Osteoblast (primary cell): ENCODE measurements at places on chromosomes 2 and 18. TPM values are rescaled to one million over a fixed set of nuclear protein-coding genes. Genes with fewer than 3 reads are reported as not detected.
A peak's percentile ranks its signal among the peaks of the same experiment; 100 is the strongest.

Gene C2orf80
- total RNA-seq: not detected in 2 replicates

Gene C2orf92
- total RNA-seq: 2.5 and 3.2 TPM in 2 replicates

Gene REG3G
- total RNA-seq: not detected in 2 replicates

Gene WDFY1
- 74.6 and 83.4 TPM in 2 replicates for total RNA-seq

Gene ALPP
- not detected in 2 replicates for total RNA-seq

Gene PKDCC
- total RNA-seq: 1.2 and 4.0 TPM in 2 replicates

Gene SLC9A2
- total RNA-seq: under 0.01 TPM in 2 replicates

Gene UGT1A8
- total RNA-seq: not detected in 2 replicates

Gene MC2R
- total RNA-seq: not detected in 2 replicates

Gene PDCL3
- 12.3 and 13.3 TPM in 2 replicates for total RNA-seq

Gene SH3RF3
- 14.7 and 14.8 TPM in 2 replicates for total RNA-seq

Gene RAB27B
- total RNA-seq: 55.7 and 99.0 TPM in 2 replicates

GRCh38 chr2:241637018-241637794 lies at the start of the genes ATG4B and THAP4:
Gene ATG4B, plus strand, starts transcription at chr2:241637693. Its CDS starts 22 bp downstream, at chr2:241637715.
Gene THAP4, minus strand, starts transcription at chr2:241637158. Its CDS starts 141 bp downstream, at chr2:241637017.
- DNase-seq: peak; percentile 99

GRCh38 chr18:54914816-54915215 lies 44.4 kb downstream of the CCDC68 start:
- DNase-seq: no peak

- DNase-seq: no peak
Observed at GRCh38 chr18:54218299-54218698, 6.2 kb downstream of the MBD2 start.

- DNase-seq: no peak
Observed at GRCh38 chr2:166958986-166959481, 70.8 kb downstream of the XIRP2 start.

DNA sequence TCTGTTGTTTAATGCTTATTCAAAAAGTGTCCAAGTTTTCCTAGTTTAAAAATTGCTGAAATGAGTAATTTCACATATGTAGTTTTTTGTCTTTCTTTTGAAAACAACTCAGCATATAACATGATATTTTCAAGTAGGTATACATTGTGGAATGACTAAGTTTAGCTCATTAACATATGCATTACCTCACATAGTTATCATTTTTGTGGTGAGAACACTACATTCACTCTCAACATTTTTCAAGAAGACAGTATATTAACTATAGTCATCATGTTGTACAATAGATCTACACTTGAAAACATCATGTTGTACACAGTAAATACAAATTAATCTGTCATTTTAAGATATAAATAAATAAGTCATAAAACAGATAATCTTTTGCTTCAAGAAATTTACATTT lies 340.0 kb downstream of the CCDC85A start:
- DNase-seq: no peak

DNA sequence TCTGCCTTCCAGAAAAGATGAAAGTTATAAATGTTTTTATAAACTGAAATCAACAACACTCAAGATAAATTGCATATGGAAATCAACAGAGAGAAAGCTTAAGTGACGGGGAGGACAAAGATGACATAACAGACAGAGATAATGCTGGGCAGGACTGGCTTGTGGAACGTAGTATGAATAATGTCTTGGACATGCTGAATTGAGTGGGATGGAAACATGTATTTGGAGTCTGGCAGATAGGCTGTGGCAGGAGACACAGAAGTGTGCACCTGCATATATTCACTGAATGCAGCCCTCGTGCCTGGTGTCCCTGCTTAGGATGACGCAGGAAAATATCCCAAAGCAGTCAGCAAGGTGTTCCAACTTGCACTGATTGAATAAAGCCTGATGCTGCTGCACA lies 318.2 kb downstream of the CBLN2 start:
- DNase-seq: no peak

DNA sequence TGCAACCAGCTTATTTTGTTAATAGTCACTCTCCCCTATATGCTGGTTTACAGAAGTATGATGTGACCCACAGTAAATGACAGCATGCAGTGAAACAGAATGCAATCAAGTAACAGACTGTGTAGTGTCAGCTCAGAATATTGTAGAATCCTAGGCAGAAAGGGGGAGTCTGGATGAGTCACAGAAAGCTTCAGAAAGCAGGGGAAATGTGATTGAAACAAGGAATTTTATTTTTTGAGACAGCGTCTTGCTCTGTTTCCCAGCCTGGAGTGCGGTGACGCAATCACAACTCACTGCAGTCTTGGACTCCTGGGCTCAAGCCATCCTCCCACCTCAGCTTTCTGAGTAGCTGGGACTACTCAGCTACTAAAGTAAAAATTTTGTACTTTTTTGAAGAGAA lies 219.9 kb upstream of the FBXO11 start:
- no peak for DNase-seq

DNA sequence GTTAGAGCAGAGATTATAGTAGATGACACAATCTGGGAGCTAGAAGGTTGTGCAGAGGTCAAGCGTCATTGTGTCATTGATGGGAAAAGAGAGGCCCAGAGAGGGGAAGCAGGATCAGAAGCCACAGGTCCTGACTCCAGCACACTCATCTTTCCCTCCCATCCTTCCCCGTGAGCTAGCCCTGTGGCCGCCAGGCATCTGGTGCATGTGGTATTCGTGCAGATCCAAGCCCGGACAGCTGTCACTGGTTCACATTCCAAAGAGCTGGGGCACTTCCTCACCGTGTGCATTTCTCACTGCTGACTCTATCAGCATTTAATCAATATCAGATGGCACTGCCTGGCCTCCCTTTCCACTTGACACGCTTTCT lies 94.1 kb upstream of the THOC1 start:
- DNase-seq: peak; percentile 80

GRCh38 chr2:214127170-214127569 lies 283.7 kb upstream of the VWC2L start:
- no peak for DNase-seq

DNA sequence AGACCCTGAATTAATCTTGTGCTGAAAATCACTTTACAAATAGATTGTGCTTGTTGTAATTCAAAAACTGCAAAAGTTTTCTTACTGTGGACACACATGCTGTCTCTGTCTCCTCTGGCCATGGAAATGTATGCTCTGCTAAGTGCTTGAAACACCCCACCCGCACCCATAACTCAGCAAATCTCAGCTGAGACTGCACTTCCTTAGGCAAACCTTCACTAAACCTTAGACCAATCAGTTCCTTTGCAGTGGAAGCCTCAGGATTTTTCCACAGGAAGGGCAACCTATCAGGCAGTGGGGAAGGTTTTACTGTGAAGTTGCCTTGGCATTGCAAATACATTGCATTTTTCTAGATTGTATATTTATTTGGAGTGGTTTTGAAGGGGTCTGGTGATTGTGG lies 62.2 kb upstream of the PLA2R1 start:
- DNase-seq: no peak

- DNase-seq: peak; percentile 41
Observed at GRCh38 chr2:237547841-237548416, 18.4 kb upstream of the PRLH start.

GRCh38 chr2:170354855-170355780 lies 177.2 kb downstream of the MYO3B start:
- DNase-seq: no peak

- no peak for DNase-seq
Observed at GRCh38 chr2:165572151-165572550, 102.7 kb downstream of the CSRNP3 start.

DNA sequence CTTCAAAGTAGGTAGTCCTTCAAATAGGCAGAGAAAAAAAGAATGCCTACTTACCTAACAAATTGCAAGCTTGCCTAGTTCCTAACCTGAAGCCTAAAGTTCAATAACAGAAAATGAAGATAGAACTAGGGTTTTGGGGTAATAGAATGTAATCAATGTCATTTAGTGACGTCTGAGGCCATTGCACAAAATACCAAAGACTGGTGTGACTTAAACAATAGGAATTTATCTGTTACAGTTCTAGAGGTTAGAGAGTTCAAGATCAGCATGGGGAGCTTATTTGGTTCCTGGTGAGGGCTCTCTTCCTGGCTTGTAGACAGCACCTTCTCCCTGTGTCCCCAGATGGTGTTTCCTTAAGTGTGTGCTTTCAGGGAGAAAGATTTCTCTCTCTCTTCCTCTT lies 4.7 kb upstream of the NPC1 start:
- peak; percentile 81 for DNase-seq

DNA sequence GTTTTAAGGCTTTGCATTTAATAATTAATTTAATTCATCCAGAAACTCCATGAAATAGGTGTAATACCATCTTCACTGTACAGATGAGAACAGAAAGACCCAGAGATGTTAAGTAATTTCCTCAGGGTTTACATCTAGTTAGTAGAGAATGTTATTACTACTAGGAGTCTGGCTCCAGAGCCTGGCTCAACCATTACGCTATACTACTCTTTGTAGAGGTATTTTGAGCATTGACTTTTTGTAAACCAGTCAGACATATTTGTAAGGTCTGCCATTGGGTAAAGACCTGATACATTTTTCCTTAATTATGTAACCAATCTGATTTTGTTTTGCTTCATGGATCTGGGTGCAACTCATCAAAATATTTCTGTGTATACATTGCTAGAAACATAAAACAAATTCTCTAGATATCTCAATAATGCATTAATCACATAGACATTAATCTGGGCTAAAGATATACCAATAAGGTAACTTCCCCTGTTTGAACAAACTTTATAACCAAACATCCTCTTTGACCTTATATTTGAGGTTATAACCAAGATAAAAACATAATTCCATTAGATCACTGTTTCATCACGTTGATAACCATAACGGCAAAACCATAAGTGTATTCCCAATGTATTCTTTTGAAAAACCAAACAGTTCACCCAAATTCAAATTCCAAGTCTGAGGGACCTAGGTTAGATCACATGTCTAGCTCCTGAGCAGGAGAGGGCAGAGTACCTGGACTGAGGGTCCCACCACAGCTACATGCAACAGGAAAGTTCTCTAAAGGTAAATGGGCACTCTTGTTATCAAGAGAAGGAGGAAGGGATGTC lies 135.0 kb downstream of the IKZF2 start:
- no peak for DNase-seq

GRCh38 chr2:61006486-61007105 lies 10.9 kb upstream of the PEX13 start:
- no peak for DNase-seq

- DNase-seq: peak; percentile 57
Observed at GRCh38 chr2:183284606-183285005, 160.4 kb downstream of the NUP35 start.

- no peak for DNase-seq
Observed at GRCh38 chr18:48663096-48663930, 124.5 kb downstream of the CTIF start.

GRCh38 chr2:221911321-221911720 lies 339.2 kb upstream of the EPHA4 start:
- peak; percentile 19 for DNase-seq

- DNase-seq: no peak
Observed at GRCh38 chr18:77045677-77046076, 86.9 kb downstream of the MBP start.

DNA sequence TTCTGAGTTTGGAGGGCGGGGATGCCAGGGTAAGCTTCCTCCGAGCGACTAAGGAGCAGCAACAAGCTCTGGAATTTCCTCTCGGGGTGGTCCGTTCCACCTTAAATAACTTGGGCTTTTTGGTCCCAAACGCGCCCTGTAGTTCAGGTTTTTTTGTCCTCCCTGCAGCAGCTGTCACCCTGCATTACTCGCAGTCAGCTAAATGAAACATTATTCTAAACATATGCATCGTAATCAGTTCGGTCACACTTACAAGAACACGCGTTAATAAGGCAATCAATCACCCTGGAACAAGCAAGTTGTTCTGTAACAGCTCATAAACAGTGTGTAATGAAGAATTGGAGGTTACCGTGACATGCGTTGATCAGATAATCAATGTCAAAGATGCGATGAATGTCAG lies 8.3 kb downstream of the EVX2 start:
- no peak for DNase-seq

- DNase-seq: no peak
Observed at GRCh38 chr18:63120620-63121019, 198.9 kb downstream of the BCL2 start.

DNA sequence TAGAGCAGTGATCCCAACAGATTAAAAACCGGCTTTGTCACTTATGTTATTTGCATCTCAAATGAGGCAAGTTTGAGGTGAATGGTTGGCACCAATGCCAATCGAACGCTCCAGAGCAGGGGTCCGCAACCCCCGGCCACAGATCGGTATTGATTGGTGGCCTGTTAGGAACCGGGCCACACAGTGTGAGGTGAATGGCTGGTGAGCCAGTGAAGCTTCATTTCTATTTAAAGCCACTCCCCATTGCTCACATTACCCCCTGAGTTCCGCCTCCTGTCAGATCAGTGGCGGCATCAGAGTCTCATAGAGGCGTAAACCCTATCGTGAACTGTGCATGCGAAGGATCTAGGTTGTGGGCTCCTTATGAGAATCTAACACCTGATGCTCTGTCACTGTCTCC lies 132.0 kb downstream of the TMEM182 start:
- DNase-seq: no peak

DNA sequence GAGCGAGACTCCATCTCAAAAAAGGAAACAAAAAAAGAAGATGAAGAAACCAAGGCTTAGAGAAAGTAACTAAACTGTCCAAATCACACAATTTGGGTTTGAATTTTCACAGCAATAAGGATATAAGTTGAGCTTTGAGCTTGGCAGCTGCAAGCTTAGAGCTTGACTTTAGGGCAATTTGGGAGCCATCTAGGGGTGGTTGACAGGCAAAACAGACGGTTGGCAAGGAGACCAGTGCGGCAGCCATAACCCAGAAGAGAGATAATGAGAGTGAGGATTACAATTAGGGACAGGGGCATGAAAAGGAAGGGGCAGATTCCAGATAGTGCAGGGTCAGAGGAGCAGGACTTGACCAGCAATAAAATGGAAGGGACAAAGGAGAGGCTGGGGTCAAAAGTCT lies 382.2 kb upstream of the HNRNPA3 start:
- no peak for DNase-seq

- no peak for DNase-seq
Observed at GRCh38 chr18:56118422-56118821, 520.0 kb downstream of the TXNL1 start.

DNA sequence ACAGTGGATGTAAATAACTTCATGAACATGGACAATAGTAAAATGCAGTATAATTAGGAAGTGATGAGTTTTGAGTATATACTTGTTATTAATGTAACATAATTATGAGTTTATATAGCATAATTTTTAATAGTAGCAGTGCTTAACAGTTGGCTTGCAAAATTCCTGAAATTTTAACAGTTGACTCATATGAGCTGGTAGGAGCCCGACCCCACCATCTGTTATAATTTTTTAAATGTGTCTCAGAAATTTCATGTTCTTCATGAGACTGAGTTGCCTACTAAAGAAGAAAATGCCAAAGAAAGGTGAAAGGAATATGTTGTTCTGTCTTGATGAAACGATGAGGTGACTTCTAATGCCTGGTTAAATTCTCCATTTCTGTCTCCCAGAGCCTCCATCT lies 62.6 kb downstream of the ITGB1BP1 start:
- DNase-seq: no peak

DNA sequence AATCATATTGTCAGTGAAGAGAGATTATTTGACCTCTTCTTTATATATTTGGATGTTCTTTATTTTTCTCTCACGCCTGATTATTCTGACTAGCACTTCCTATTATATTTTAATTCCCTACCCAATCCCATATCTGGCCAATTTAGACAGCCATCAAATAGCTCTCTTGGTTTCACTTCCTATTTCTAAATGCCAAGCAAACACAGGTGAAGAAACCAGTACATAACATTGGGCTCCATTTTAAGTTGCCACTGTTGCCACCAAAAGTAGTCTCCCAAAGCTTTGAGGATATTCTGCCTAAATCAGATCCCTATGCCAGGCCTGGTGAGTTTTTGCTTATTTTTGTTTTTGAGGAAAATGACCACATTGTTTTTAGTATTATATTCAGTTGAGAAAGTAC lies 547.0 kb downstream of the MBD2 start:
- no peak for DNase-seq

GRCh38 chr2:33212151-33212550 lies 264.3 kb upstream of the RASGRP3 start:
- peak; percentile 79 for DNase-seq
